ENCODE measurements at places on chromosomes 16 and 17. TPM values are rescaled to one million over a fixed set of nuclear protein-coding genes. Genes with fewer than 3 reads are reported as not detected.

STH gene
- total RNA-seq, result 1.7 TPM

SLC5A11 gene
- total RNA-seq, result not detected

FGF11 gene
- 5.4 TPM for total RNA-seq

DNA sequence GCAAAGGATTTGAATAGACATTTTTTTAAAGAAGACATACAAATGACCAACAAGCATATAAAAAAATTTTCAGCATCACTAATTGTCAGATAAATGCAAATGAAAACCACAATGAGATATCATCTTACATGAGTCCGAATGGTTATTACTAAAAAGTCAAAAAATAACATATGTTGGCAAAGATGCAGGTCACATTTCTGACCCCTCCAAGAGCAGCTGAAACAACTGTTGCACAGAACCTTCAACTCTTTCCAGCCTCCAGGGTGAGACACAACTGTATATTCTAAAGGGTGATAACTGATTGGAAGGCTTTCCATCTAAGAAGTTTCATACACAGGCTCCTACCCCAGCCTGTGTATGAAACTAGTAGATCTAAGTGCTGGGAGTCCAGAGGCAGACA is 51.9 kb downstream of the SLFN5 start:
- DNase-seq, result no peak

DNA sequence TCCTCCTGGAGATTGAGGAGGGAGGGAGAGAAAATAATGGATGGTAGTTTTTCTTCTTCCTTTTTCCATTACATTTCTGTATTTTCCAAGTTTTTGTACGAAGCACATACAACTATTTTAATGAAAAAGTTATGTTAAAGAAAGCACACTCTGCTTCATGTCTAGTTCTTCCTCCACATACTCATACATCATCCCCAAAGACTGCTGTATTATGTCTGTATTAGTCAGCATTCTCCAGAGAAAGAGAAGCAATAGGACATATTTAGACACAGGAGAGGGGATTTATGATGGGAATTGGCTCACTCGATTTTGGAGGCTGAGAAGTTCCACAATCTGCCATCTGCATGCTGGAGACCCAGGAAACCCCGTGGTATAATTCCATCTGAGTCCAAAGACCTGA is 10.1 kb upstream of the ACSM2A start:
- peak; percentile 20 for DNase-seq

GRCh38 chr17:47670064-47670463 is 20.3 kb downstream of the KPNB1 start:
- DNase-seq, result no peak

- peak; percentile 83 for DNase-seq
These were observed at the start of gene UNKL for GRCh38 chr16:1414532-1415260. Gene UNKL (minus strand): TSS chr16:1414704. CDS start chr16:1414691, 13 bp downstream.

DNA sequence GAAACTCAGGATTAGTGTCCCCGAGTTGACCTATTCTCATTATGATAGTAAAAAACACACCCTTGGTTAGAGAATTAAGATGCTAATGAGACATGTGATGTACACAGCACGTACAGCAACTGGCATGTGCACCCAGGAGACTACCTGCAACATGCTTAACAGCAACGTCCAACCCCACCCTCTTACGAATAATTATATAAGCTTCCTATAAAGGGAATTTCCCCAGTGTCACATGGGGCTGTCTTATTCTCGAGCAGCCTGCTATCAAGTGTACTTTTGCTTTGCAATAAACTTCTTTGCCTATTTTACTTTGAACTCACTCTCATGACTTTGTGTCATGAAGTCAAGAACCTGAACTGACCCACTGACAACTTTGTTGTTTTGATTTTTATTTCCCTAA is 62.4 kb upstream of the PMFBP1 start:
- no peak for DNase-seq
